ENCODE measurements at places on chromosomes 2 and 18. TPM values are rescaled to one million over a fixed set of nuclear protein-coding genes. Genes with fewer than 3 reads are reported as not detected.

GRCh38 chr18:58721566-58722239 is 50.4 kb downstream of the MALT1 start:
- no peak for DNase-seq

DNA sequence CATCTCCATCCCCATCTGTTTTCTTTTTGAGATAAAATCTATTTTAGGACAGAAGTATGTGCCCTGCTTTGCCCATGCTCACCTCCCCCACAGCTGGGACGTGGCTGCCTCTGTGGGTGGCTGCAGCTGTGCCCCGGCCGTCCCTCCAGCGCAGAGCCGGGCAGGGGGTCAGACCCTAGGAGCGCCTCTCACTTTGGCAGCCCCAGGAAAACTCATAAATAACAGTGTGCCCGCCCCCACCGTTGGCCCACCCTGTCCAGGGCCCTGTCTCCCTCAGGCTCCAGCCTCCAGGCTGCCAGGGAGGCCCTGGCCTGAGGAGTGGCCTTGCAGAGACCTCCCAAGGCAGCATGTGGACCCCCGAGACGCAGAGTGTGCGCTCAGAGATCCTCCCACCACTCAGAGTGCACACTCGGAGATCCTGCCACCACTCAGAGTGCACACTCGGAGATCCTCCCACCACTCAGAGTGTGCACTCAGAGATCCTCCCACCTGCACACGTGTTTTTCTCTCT is 178.1 kb downstream of the TWIST2 start:
- DNase-seq = no peak

GRCh38 chr18:56661360-56662062 is 10.4 kb downstream of the WDR7 start:
- DNase-seq = no peak

DNA sequence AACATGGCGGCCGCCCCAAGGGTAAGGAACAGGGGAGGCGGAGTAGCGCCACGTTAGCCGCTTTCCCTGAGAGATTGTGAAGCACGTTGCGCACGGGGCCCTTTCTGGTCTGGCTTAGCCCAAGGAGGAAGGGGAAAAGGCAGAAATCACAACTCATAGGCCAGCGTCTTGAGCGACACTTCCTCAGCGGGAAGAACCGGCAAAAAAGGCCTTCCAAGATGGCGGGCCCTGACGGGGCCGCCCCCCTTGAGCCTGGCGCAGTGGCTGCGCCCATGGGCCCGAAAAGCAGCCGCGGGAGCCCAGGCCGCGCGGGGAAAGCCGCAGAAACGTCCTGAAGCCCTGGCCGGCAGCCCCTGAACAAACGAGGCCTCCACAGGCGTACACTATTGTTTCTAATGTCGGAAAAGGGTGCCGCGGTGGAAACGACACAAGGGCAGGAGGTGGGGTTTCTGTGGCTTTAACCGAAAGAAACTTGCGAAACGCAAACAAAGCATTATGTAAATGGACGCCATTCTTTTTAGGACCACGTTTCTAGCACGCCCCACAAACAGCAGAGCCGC is 919 bp upstream of the PCBP1 start:
- DNase-seq = peak; percentile 83

GRCh38 chr2:45577441-45577840 is 33.6 kb downstream of the SRBD1 start:
- no peak for DNase-seq

DNA sequence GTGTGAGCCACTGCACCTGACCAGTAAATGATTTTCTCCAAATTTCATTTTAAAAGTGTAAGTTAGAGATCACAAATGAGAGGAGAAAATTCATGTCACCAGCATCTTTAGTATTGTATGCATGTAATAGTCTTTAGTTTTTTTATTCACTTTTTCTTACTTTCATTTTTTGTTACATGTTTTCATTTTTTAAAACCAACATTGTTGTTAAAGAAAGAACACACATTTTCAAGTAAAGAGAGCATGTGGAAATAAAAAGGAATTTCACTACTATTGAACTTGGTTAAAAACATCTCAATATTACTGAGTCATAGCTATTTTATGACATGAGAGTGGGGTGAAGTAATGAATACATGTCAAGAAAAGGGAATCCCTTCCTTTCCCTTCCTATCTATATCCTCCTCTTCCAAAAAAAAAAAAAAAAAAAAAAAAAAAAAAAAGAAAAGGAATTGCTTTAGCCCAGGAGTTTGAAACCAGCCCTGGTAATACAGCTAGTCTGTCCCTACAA is 29.1 kb upstream of the PMAIP1 start:
- no peak for DNase-seq

DNA sequence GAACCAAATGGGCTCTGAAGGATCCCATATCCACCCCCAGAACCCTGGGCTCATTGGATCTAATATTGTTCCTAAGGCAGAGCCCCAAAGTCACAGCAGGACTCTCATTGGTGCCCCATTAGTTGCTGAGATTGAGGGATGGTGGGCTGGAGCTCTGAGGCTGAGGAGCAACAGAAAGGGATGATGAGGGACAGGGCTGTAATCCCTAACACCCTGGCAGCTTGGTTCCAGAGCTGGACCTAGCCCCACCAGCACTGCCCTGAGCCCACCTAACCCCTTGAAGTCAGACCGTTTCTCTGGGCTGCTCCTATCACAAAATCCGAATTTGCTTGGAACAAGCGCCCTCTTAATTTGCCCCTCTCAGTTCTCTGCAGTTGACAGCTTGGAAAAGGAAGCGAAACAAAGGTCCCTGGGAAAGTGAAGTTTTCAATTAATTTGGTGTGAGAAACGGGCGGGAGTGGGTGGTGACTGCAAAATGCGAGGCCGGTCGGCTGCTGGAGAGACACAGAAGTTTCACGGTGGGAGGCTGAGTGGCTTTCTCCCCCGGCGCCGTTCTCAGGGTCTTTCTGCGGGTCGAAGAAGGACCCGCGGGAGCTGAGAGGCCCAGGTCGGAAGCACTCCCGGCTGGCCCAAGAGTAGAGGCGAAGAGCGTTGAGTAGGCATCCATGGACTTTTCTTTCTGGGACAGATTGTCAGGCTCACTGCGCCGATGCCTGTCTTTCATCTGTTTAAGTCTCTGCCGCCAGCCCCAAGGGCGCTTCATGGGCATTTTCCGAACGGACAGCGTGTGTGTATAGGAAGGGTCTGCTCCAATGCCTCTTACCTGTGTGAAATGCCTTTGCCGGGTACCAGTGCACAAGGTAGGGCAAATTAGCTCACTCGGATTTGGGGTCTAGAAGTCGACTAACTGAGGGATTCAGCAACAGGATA is 927 bp upstream of the HOXD13 start:
- no peak for DNase-seq

GRCh38 chr18:9965711-9966624 is 52.2 kb downstream of the VAPA start:
- no peak for DNase-seq

- peak; percentile 3 for DNase-seq
These were observed 110.3 kb downstream of the TAF4B start for GRCh38 chr18:26336572-26336971.

GRCh38 chr2:32064021-32064601 is 755 bp downstream of the SPAST start:
- no peak for DNase-seq

DNA sequence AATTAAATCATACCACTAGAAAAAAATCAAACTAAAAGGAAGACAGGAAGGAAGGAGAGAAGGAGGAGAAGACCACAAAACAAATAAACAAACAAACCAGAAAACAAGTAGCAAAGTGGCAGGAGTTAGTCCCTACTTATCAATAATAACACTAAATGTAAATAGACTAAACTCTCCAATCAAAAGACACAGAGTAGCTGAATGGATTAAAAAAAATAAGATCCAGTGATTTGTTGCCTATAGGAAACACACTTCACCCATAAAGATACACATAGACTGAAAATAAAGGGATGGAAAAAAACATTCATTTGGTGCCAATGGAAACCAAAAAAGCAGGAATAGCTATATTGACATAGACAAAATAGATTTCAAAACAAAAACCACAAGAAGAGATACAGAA is 23.4 kb upstream of the BAZ2B start:
- DNase-seq = no peak

GRCh38 chr2:239522002-239522739 is 121.4 kb upstream of the HDAC4 start:
- DNase-seq = no peak

CCDC141 gene
- polyA plus RNA-seq = 81.5 TPM

VRK2 gene
- 14.6 TPM for polyA plus RNA-seq

BMPR2 gene
- 30.9 TPM for polyA plus RNA-seq

DNAH7 gene
- 0.28 TPM for polyA plus RNA-seq

POMC gene
- 2.9 TPM for polyA plus RNA-seq

USP40 gene
- 26.7 TPM for polyA plus RNA-seq

RAB6C gene
- polyA plus RNA-seq = 0.48 TPM

DHRS9 gene
- 3.0 TPM for polyA plus RNA-seq
